ENCODE measurements at places on chromosomes 5 and 9.
A peak's percentile ranks its signal among the peaks of the same experiment; 100 is the strongest.

DNA sequence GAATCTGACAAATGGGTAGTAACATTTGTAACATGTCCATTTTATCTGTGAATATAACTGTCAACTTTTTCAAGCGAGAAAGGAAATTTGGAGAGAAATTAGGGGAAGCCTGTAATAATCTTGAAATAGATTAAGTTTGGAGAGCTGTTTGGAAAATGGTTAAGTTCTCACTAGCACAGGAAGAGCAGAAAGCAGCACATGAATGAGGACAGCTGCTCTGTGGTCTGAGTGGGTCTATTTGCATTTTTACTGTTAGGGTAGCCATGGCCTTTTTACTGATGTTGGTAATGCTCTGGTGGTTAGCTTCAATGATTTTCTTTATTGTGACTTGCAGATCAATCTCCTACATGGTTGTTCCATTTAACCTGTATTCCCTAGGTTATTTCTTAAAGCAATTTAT, 144.5 kb upstream of the GDNF start:
- DNase-seq: no peak

DNA sequence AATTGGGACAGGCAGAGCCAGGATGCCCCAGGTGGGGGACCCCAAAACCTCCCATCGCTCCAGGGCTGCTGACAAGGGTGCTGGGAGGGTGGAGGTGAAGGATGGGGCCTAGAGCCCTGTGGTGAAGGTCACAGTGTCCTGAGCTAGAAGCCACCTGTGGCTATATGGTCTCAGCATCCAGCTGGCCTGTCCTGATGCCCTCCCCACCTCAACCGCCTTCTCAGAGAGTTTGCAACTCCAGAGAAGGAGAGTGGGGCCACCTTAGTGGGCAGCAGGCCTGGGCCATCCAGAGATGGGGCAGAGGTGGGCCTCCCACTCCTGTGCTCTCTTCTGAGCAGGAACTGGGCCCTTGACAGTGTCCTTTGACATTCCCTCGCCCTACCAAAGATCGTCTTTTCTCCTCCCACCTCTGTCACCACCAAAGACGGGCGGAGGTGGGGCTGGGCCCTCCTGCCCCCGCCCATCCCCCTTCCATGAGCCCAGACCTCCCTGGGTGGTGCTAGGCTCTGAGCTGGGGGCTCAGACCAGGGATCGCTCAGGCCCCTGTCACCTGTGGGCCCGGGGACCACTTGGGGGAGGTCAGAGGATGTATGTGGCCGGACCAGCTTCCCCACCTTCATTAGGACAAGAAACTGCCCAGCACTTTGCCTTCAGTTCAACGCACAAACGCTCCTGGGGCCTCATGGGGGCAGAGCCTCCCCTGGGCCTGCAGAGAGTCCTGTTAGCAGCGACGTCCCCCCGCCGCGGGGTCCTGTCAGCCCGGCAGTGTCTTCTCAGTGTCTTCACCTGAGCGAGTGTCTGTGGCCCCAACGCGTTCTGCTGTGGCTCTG, 10.0 kb upstream of the DOLPP1 start:
- no peak for DNase-seq

DNA sequence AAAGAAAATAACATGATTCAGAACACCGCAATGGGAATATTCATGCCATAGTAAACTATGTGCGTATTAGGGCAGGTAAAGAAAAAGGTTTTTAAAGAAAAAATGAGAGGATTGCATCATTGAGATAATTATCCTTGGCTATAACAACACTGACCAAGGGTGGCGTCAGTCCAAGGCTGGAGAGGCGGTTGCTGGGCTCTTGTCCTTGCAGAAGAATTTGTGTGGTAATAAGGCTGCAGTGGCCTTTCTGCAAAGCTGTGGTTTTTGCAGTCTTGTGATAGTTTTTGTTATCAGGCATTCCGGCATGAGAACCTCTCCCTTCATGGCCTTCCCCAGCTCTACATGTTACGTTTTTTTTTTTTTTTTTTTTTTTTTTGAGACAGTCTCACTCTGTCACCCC, 14.0 kb downstream of the BOD1 start:
- no peak for DNase-seq

DNA sequence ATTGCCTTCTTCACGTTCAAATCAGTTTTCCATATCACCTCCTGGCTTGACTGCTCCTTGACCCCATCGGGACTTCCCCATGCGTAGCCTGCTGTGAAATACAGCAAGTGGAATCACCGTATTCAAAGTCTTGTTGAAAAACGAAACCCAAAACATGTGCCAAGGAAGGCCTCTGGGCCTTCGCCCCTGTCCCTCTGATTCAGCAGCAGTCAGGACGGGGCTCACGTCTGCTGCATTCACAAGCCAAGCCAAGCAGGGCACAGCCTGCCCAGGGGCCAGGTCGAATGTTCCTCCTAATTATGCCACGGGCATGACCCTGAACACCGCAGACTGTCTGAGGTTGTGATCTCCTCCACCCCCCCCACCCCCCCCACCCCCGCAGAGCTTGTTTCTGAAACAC, 960 bp upstream of the CTNND2 start:
- no peak for DNase-seq

DNA sequence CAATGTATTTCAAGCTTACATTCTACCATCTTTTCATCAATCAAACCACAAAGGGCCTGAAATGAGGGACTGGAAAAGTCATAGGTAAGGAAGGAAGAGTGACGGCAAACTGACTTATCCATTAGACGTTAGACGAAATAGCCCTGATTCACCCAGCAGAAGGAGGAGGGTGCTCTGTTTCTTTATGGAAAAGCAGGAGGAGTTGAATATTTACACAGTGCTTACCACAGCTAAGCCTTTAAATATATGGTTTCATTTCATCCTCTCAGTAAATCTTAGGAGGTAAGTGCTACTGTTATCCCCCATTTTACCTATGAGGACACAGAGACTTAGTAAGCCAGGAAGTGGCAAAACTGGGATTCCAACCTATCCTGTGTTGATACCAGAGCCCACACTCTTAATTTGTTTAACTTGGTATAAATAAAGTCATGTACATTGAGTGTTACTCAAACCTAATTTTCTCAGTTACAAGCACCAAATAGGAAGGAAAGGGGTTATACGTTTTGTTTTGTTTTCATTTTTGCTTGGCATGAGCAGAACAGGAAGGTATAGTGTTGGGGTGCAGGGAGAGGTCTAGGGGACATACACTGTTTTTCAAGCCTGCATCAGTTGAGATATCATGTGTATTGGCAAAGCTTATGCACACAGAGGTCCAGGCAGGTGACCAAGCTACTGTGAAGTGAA, 98.1 kb upstream of the IFNK start:
- no peak for DNase-seq

DNA sequence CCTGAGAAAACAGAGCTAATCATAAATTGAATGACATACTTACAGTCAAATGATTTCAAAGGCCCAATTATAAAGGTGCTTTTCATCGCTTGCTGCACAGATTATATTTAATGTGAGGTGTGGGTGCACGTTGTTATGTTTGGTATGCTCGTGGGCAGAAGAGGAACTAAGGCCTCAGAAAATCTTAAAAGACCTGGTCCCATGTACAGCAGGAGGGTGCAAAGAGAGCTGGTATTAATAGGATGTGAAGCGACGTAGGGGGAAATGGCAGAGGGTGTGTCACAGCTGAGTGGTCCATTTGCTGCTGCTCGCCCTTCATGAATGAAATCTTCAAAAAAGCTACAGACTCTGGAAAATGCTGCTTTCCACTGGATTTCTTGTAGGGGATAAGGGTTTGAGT, 40.5 kb upstream of the IFNK start:
- no peak for DNase-seq

GRCh38 chr5:168570490-168571328, 8.5 kb downstream of the PANK3 start:
- no peak for DNase-seq

- peak; percentile 59 for DNase-seq
These were observed 6.0 kb upstream of the PRRT1B start for GRCh38 chr9:131539223-131539923.

GRCh38 chr5:72347801-72348308, 27.7 kb downstream of the PTCD2 start:
- DNase-seq: no peak

DNA sequence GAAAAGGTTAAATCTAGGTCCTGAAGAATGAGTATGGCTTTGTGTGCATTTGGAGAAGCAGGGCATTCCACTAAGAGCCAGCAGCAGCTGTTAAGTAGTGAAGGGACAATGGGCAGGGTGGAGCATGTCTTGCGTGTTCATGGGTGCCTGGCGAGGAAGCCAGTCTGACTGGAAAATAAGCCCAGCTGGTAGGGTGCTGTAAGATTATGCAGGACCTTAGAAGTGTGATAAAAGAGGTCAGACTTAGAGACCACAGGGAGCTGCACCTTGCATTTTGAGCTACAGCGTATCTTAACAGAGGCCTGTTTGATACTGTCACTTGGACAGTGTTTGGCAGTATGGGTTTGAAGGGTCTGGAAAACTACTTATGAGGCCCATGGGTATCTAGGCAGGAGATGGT, 131.7 kb upstream of the ELL2 start:
- no peak for DNase-seq

GRCh38 chr9:87425202-87425601, 72.5 kb upstream of the DAPK1 start:
- DNase-seq: no peak

DNA sequence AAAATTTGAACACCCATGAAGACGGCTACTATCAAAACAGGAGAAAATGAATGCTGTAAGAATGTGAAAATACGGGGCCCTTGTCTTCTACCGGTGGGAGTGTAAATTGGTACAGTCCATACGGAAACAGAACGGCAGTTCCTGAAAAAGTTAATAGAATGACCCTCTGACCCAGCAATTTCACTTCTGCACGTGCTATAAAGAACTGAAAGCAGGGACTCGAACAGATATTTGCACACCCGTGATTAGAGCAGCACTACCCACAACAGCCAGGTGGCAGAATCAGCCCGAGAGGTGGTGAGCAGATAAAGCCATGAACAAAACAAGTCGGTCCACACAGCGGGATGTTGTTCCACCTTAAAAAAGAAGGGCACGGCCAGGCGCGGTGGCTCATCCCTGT, 22.6 kb upstream of the SLC12A7 start:
- DNase-seq: no peak

DNA sequence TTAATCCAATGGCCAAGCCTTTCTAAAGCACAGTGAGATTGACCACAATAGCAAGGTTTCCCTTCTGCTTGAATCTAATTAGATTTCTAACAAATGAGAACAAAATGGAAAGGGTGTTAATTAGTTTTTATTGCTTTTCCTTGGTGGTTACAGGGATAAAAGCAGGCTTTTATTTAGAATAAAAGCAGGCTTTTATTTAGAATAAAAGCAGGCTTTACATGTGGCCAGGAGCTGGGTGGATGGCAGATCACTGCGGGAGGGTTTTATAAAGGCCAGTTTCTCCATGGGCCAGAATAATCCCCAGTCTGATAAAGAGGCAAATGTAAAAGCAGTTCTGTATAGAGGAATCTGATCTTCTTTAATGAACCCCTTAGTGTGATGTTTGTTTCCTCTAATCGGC, 470.2 kb downstream of the TMEM232 start:
- DNase-seq: no peak

DNA sequence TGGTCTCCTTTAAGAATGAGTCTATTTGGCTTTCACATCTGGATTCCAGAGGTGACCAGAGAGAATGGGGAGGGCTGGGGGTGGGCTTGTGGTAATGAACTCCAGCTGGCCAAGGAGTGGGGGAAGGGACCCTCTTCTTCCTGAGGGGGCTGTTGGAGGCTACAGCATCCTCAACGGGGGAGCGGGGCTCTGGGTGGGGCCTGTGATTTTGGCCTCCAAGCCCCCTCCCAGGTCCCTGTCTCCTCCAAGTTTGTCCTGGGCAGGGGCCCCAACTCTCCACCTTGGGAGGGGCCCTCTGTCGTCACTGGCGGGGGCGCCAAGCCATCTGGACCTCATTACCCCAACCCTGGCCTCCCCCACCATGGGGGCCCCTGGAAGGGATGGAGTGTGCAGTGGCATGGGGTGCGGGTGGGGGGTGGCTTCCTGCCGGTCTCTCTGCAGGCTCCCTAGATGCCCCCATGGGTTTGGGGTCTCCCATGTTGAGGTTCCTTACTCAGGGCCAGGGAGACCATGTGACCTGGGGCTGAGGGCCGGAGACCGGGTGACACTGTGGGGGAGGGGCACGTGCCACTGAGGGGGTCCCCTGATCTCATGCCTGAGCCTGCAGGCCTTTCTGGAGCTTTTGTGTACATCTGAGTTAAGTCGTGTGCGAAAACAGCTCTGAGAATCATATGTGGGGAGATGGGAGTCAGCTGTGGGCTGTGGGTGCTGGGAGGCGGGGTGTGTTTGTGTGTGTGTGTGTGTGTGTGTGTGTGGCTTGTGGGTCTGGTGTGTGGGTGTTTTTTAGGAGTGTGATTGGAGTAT, 32.4 kb downstream of the GOLGA2 start:
- DNase-seq: no peak

DNA sequence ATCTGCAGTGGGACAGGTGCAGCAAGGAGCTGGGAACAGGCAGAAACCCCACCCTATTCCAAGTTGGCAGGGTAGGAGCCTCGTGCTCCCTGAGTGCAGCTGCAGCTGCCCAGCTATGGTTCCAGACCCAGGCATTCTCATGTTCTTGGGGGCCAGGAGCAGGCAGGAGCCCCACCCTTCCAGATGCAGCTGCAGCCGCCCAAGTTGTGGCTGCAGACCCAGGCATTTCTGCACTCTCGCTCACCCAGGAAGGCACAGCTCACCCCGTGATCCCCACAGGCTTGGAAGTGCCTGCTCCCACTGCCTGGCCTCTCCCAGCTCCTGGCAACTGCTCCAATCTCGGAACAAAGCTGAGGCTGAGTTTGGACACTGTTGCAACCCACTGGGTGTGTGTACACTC, 275.8 kb upstream of the ADRA1B start:
- DNase-seq: no peak

GRCh38 chr5:138920181-138920580, 45.0 kb upstream of the LRRTM2 start:
- no peak for DNase-seq

- no peak for DNase-seq
These were observed 756.0 kb upstream of the C9orf72 start for GRCh38 chr9:28329323-28329722.

GRCh38 chr5:9207817-9208418, 338.0 kb downstream of the SEMA5A start:
- DNase-seq: no peak

GRCh38 chr5:142065273-142065672, 43.3 kb upstream of the NDFIP1 start:
- DNase-seq: no peak

DNA sequence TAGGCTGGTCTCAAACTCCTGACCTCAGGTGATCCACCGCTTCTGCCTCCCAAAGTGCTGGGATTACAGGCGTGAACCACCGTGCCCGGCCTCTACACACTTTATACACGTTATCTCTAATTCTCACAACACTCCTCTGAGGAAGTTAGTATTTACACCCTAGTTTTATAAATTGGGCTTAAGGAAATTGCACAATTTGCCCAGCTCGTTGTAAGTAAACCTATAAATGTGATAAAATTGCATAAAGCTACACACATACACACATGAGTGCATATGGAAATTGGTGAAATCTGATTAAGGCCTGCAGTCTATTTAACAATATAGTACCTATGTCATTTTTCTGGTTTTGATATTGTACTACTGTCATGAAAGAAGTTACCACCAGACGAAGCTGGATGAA, 4.4 kb upstream of the SLC4A9 start:
- DNase-seq: no peak

DNA sequence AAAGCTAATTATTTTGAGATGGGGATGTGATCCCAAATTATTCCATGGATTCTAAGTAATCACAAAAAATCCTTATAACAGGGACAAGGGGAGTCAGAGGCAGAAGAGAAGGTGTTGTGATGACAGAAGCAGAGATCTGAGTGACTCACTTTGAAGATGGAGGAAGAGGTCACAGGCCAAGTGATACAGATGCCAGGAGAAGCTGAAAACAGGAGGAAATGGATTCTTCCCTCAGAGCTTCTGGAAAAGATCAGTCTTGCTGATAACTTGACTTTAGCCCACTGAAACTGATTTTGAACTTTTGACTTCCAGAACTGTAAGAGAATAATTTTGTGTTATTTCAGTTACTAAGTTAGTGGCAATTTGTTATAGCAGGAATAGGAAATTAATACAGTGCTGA, 105.3 kb downstream of the GCNT1 start:
- DNase-seq: no peak
